Spleen (tissue), 13 donors: ENCODE measurements at places on chromosomes 7 and 10.

DNA sequence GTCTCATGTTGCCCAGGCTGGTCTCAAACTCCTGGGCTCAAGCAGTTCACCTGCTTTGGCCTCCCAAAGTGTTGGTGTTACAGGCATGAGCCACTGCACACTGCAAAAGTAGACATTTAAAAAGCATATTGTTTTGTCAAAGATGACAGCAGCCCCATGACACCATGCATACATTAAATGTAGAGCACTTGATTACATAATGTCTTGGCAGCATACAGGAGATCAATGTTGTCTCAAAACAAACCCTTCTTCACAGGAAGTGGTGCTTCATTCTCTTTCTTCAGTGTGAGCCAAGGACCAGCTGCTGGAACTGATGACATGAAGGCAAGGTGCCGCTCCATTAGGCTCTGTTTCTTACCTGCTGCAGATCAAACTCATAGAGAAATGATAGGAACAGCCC is 218.4 kb downstream of the KLF6 start:
- no peak overlapping the region for H3K27ac ChIP-seq
- DNase-seq: no peak
- no peaks in the 10 kb centered on the region for H3K4me1 ChIP-seq
- H3K27me3 ChIP-seq: no peaks in the 10 kb centered on the region

- H3K27me3 ChIP-seq: no peaks in the 10 kb centered on the region
- H3K4me1 ChIP-seq: no peaks in the 10 kb centered on the region
- no peak for DNase-seq
- no peak overlapping the region for H3K4me3 ChIP-seq
- H3K27ac ChIP-seq: no peak overlapping the region
Measured at GRCh38 chr10:27893358-27893954, 105.4 kb downstream of the ODAD2 start.

GRCh38 chr10:112546474-112546873 is 99.5 kb downstream of the VTI1A start:
- peaks cover 20% of the 10 kb centered on the region for H3K36me3 ChIP-seq
- no peaks in the 10 kb centered on the region for H3K27me3 ChIP-seq
- no peak for DNase-seq
- no peak overlapping the region for H3K4me3 ChIP-seq

DNA sequence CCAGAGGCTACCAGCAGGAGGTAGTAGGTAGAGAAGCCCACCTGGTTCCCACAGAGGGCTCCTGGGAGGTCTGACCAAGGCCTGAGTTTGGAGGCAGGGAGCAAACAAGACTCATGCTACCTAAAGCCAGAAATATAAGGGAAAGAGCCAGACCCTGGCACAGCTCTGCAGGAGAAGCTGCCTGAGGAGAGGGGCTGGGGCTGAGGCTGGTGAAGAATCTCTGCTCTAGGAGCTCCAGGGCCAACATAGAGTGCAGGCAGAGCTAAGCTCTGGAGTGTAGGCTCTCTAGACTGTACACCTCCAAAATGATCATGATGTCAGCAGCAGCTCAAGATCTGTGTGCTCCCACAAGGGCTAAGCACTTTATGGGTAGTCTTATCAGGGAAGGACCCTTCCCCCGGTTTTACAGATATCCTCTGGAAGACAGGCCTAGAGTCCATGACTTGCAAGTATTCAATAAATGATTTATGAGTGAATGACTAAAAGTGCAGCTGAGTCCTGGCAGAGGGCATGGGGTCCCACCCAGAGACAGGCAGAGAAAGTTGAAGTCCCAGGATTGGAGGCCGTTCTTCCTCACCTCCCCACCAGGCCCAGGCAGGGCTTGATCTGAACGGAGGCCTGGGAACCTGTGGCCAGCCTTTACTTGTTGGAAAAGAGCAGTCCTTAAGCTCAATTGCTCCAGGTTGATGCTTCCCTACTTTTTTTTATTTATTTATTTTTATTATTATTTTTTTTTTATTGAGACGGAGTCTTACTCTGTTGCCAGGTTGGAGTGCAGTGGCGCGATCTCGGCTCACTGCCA is 71.5 kb upstream of the LRRC4 start:
- no peak overlapping the region for H3K4me3 ChIP-seq
- H3K4me1 ChIP-seq: peaks cover 3% of the 10 kb centered on the region
- no peak overlapping the region for H3K27ac ChIP-seq
- H3K27me3 ChIP-seq: no peaks in the 10 kb centered on the region
- DNase-seq: peak; percentile 51

GRCh38 chr10:46097576-46098317 is 51.7 kb upstream of the MSMB start:
- peak; percentile 78 for DNase-seq
- H3K27me3 ChIP-seq: no peaks in the 10 kb centered on the region
- no peak overlapping the region for H3K27ac ChIP-seq
- H3K4me3 ChIP-seq: no peak overlapping the region
